Naive B cell (primary cell): ENCODE measurements at places on chromosomes 11 and 22. TPM values are rescaled to one million over a fixed set of nuclear protein-coding genes. Genes with fewer than 3 reads are reported as not detected.
A peak's percentile ranks its signal among the peaks of the same experiment; 100 is the strongest.

MMP7 gene
- polyA plus RNA-seq: 0.36 TPM

TRIM44 gene
- polyA plus RNA-seq: 37.2 TPM

- H3K4me1 ChIP-seq: peaks cover 61% of the 10 kb centered on the region
- no peaks in the 10 kb centered on the region for H3K27me3 ChIP-seq
- DNase-seq: no peak
- peak overlapping the region; percentile 97 for H3K4me3 ChIP-seq
- H3K36me3 ChIP-seq: peaks cover 52% of the 10 kb centered on the region
- peak overlapping the region; percentile 58 for H3K27ac ChIP-seq
Measured at GRCh38 chr22:22892096-22893052, 4.8 kb downstream of the IGLL5 start.

GRCh38 chr11:134008634-134009071 lies 51.9 kb upstream of the IGSF9B start:
- H3K4me1 ChIP-seq: no peaks in the 10 kb centered on the region
- H3K36me3 ChIP-seq: no peaks in the 10 kb centered on the region
- DNase-seq: no peak
- peaks cover 22% of the 10 kb centered on the region for H3K27me3 ChIP-seq

- DNase-seq: no peak
- H3K36me3 ChIP-seq: no peaks in the 10 kb centered on the region
- H3K27me3 ChIP-seq: peaks cover 31% of the 10 kb centered on the region
- H3K4me3 ChIP-seq: no peak overlapping the region
- H3K4me1 ChIP-seq: no peaks in the 10 kb centered on the region
- H3K27ac ChIP-seq: no peak overlapping the region
Measured at GRCh38 chr22:44360668-44361381, 48.1 kb upstream of the SHISAL1 start.

F2 gene
- polyA plus RNA-seq: not detected
